ENCODE measurements at places on chromosomes 7 and 10.

DNA sequence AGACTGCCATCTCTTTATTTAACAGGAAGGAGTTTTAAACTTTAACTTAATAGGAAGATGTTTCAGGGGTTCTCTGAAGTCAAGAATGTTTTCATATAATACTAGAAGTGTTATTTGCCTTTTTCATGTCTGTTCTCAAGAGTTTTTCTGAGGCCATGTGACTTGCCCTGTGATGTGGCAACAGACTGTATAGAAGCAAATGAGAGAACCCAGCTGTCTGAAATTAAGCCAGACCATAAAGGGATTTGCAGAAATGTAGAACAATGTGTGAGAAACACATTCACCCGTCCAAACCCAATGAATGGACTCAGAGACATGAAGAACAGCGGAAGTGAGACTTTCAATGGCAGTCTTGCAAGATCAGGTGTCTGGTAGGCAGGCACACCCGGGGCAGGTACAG, 23.8 kb downstream of the MAPK8 start:
- DNase-seq, result no peak

GRCh38 chr10:49090696-49091380, 24.5 kb downstream of the VSTM4 start:
- DNase-seq, result no peak

GRCh38 chr7:79664884-79665676, 211.6 kb upstream of the MAGI2 start:
- DNase-seq, result no peak

DNA sequence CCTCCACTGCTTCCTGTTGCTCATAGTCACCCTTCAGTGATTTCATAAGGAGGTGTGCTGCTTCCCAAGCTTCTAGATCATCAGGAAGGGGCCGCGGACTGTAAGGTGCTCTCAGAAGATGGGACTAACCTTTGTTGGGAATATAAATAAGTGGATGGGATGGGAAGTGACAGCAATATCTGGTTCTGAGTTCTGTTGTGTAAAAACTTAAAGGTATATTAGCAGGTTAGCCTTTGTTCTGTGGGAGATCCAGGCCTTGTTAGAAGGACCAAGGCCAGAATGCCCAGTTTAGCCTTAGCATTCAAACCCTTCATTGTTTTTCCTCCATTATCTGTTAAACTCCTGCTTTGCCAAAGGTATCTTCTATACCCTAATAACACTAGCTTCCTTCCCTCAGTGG, 12.4 kb downstream of the BUB3 start:
- DNase-seq, result no peak

- DNase-seq, result no peak
Observed at GRCh38 chr10:129860396-129860795, 103.7 kb downstream of the EBF3 start.

GRCh38 chr10:121121462-121121861, 270.3 kb downstream of the WDR11 start:
- no peak for DNase-seq

DNA sequence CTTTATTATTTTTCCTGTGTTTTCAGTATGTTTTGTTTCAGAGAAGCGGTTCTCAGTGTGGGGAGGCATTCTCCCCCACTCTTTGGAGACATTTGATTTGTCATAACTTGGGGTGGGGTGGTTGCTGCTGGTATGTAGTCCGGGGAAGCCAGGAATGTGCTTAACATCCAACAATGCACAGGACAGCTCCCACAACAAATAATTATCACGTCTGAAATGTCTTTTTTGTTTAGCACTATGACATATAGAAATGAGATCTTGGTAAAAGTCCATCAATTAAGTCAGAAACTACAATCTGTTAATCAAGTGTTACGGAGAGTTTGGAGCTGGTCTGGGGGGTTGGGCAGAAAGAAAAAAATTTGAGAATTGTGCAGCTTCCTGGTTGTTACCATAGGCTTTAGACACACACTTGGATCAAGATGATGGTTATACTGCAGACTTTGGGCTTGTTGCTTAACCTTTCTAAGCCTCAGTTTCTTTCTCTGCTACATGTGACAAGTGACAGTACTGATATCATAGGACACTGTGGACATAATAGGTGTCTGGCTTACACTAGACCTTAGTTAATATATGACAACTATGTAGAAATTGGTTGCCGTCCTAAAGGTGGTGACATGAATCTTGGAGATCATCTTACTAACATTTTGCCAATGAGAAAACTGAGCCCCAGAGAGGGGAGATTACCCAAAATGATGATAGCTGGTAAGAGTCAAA, 113.7 kb downstream of the LRMDA start:
- DNase-seq, result no peak

DNA sequence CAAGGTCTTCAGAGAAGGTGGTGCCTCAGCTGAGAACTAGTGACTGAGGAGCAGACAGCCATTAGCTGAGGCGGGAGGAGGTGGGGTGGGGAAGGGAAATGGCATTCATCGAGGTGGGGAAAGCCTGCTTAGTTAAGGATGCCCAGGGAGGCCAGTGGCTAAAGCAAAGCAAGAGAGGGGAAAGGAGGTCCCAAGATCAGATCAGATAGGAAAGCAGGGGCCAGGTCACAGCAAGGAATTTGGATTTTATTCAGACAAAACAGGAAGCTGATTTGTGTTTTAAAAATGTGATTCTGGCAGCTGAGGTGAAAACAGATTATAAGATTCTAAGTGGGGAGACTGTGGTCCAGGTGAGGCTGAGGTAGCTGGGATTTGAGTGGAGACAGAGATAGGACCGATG, 45.8 kb downstream of the CNNM1 start:
- DNase-seq, result peak; percentile 40

DNA sequence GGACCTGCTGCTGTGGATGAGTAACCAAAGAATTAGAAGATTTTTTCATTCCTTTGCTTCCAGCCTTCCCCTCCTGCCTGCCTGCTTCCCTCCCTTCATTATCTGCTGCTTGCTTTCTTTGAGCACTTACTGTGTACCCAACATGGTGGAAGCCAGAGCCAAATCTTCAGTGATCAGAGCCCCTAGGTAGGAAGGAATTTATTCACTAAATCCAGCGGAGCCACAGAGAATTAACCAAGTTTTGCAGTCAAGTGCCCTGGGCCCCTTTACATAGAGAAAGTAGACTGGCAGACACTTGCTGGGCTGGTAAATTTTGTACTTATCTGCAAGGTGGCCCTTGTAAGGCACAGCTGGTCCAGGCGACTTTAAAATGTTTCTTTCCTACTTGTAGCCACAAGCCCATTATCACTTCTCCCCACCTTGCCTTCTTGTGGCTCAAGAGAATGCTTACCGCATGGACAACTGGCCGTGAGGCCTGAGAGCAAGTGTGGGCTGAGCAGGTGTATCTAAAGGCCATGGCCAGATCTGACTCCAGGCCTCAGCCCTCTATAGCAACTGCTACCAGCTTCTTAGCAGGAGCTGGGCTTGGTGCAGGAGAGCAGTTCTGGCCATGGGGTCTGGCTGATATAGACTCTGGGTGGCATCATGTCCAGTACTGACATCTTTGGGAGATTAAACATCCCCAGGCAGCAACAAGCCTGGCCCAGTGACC, 11.1 kb downstream of the UNC5B start:
- no peak for DNase-seq

DNA sequence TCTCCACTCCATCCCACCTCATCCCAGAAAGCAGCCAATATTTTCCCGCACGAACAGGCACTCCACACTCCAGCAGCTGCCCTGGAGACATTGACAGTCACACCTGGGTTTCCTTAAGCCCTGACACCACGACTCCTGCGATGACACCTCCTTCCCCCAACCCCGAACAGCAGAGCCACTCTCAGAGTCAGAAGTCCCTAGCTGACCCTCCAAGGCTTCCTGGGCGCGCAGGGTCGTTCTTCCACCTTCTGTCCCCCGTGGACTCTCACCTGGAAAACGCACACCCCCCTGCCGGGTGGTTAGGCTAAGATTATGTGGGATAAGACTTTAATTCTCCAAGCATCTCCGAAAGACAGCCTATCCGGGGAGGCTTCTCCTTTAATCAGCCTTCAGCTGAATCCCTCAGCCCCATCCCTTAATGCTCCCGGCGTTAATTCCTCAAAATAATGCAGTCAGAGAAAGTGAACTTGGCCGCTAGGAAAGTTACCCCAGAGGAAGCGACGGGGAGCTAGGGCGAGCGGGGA, 1.1 kb downstream of the DENND11 start:
- DNase-seq, result peak; percentile 29

GRCh38 chr10:121574519-121575166, 23.6 kb downstream of the FGFR2 start:
- DNase-seq, result no peak

DNA sequence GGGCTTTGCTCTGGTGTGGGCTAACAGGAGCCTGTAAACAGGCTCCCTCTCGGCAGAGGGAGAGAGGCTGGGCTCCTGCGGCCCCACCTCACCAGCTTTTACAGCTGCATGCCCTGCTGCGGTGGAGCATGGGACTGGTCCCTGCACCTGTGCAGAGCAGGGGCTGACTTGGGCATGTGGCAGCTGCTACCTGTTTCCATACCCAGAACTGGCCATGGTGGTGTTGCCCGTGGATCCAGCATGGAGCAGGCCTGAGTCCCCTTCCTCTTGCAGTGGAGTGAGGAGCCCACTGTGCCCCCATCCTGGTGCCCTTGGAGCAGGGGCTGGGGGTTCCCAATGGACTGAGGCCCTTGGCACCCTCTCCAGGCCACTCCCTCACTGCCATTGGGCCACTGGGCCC, 91.9 kb upstream of the MGMT start:
- no peak for DNase-seq

- DNase-seq, result peak; percentile 0
Observed at GRCh38 chr7:118918556-118918955, 694.1 kb downstream of the ANKRD7 start.
